Fibroblast of the aortic adventitia (primary cell): ENCODE measurements at places on chromosomes 12 and 14. TPM values are rescaled to one million over a fixed set of nuclear protein-coding genes. Genes with fewer than 3 reads are reported as not detected.

DNA sequence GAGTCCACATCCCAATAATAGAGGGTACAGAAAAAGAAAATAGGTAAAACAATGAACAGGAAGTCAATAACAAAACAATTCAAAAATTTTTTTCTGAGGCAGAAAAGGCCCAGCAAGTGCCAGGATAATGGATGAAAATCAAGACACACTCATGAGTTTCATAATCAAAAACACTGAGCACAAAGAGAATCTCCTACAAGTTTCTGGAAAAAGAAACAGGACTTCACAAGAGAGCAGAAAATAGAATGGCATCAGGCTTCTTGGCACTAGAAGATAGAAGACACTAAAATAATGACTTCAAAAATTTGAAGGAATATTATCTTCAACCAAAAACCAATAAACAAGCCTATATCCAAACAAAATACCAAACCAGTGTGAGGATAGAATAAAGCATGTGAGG, 36.8 kb downstream of the DMAC2L start:
- no peak for DNase-seq

- no peak for DNase-seq
These were observed 109.3 kb upstream of the TMTC1 start for GRCh38 chr12:29893002-29893401.

- DNase-seq, result no peak
These were observed 108.8 kb downstream of the SLC25A21 start for GRCh38 chr14:37063467-37064240.

Gene PLEK2
- 1.8 and 2.8 TPM in 2 replicates for total RNA-seq

DNA sequence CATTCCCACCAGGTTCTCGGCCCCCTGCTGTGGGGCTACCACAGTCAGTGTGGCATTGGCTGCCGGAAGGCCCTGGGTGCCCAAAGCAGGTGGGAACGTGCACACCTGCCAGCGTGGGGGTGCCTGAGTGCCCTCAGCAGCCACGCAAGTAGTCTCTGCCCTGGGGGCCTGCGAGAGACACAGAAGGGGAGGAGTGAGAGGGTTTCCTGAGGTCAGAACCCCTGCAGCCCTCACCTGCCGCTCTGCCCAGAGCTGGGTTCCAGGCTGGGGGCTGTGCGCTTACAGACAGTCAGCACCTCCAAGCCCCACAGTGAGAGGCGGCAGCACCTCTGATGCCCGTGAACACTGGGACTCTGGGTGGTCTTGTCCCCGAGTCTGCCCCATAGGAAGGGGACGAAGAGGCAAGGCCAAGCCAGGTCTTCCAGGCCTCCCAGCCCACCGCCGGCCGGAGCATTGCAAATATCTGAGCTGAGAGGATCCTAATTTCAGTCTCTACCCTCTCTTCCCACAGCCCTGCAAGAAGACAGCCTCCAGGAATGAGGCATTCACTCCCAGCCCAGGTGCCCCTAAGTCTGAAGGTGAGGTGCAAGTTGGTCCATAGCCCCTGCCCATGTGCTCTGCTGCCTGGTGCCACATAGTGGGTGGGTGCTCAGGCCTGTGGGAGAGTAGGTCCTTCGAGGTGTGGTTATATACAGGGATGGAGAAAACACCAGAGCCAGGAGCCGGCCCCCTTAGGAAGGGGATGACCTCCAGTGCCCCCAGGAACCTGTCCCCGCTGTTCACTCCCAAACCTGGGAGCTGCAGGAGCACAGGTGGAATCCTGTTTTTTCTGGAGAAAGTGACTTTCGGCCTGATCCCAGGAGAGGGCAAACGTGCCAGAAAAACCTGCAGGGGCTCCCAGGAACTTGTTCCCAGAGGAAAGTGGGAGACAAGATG, 291.1 kb upstream of the RTL1 start:
- DNase-seq, result no peak

Gene PIWIL1
- total RNA-seq, result not detected in 2 replicates
